ENCODE measurements at places on chromosomes 3 and 15. TPM values are rescaled to one million over a fixed set of nuclear protein-coding genes. Genes with fewer than 3 reads are reported as not detected.

PLSCR2 gene
- not detected for total RNA-seq

GRCh38 chr3:149215515-149215914 is 6.1 kb downstream of the CP start:
- no peaks in the 10 kb centered on the region for H3K27me3 ChIP-seq
- peak; percentile 35 for DNase-seq

AHSG gene
- not detected for total RNA-seq

PRSS50 gene
- total RNA-seq, result not detected

SYNPR gene
- not detected for total RNA-seq

Measured in endothelial cell of umbilical vein (primary cell).